ENCODE measurements at places on chromosomes 12 and 14.

DNA sequence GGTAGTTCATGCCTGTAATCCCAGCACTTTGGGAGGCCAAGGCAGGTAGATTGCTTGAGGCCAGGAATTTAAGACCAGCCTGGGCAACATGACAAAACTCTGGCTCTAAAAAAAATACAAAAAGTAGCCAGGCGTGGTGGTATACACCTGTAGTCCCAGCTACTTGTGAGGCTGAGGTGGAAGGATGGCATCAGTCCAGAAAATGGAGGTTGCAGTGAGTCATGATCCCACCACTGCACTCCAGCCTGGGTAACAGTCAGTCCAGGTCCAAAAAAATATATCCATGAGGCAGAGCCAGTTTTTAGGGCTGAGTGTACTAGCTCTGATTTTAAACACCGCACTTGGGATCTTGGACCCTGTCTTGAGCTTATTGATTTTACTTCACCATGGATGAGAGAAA, 30.6 kb upstream of the FICD start:
- DNase-seq, result no peak

GRCh38 chr14:92026548-92027190, 13.2 kb downstream of the TRIP11 start:
- no peak for DNase-seq

- no peak for DNase-seq
These were observed 37.3 kb downstream of the PPP1R12A start for GRCh38 chr12:79897617-79898016.

DNA sequence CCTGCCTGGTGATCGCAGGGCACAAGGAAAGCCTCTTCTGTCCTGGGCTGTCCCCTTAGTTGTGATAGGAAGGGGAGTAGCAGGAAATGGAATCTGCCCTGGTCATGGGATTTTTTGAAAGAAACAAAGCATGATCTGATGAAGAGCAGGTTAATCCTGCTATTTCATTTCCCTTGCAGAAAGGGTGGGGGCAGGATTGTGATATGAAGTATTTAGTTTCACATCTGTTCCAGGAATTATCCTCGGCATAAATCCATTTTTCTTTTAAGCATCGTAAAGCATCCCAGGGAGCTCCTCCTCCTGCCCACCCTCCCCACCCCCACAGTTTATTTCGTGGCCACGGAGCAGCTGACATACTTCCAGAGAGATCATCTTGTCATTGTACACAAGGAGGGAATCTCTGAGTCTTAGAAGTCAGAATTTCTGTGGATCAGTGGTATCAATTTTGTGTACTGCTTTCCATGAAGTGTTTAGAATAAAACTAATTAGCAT, 53.1 kb downstream of the TGFB3 start:
- DNase-seq, result no peak

- DNase-seq, result no peak
These were observed 60.1 kb upstream of the RESF1 start for GRCh38 chr12:31899109-31899508.

GRCh38 chr12:94228488-94228907, 80.1 kb downstream of the PLXNC1 start:
- no peak for DNase-seq

DNA sequence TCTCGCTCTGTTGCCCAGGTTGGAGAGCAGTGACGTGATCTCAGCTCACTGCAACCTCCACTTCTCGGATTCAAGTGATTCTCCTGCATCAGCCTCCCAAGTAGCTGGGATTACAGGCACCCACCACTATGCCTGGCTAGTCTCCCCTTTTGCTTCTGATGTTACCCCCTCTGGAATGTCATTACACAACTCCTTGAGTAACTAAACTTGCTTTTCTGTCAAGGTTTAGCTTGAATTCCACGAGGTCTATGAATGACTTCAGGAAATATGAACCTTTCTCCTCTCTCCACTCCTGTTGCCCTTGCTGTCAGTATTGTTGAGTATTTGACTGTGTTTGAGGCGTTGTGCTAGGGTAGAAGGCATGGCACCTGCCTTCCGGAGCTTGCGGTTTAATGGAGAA, 16.8 kb upstream of the RTRAF start:
- DNase-seq, result no peak

GRCh38 chr12:118714051-118714460, 267.3 kb upstream of the SRRM4 start:
- peak; percentile 55 for DNase-seq

DNA sequence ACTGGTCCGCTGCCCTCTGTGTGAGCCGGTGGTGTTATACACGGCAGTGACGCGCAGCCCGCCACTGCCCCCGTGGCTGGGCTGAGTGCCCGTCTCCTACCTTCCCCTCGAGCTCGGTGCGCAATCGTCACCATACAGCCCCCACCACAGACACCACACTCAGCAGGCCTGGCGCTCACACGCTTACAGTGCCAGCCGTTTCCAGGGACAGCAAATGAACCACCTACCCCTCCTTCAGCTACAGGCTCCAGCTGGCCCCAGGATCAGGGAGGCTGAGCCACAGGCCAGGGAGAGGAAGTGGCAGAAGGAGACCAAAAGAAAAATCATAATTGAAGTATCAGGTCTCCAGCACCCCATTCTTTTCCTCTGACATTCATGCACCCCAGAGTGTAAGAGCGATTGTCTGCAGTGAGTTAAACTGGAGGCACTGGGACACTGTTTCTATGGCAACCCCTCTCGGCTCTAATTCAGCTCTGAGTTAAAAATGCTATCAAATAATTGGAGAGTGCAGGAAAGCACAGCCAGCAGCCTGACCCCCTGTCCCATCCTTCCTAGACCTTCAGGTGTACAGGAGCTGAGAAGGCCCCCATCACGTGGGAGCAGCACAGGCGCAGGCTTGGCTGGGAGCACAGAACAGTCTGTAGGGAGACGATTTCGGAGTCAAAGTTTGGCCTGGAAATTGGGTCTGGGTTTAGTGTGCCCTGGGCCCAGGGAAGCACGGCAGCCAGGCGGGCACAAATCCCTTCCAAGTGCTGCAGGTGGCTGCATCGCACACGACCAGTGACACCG, 18.0 kb downstream of the LRTM2 start:
- DNase-seq, result no peak

DNA sequence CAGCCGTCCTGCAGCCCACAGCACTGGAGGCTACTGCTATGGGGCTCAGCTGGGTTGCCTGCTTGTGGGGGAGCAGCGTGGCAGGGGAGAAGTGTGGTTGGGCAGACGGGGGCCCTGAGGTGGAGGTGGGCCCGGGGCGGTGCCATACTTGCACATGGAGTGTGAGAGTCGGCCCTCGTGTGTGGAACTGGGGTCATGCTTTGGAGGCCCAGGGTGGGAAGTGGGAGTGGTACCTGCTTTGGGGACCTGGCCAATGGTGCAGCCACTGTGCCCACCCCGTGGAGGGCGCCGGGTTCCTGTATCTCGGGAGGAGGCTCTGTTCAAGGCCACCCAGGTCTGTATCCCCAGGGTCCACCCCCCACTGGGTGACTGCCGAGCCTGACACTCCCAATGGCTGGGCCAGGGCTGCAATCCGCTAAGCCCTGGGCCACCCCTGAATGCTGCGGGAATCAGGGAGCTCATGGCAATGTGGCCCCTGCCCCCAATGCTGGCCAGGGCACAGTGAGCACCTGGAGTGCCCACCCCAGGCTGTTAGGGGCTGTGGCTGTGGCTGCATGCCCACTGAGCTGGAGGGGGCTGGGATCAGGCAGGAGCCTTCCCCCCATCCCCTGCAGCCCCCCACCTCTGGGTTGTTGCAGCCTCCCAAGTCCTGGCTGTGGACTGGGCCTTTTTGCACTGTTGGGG, 157.9 kb upstream of the SLC38A2 start:
- DNase-seq, result no peak

GRCh38 chr12:52455821-52456220, 3.9 kb upstream of the KRT6B start:
- no peak for DNase-seq

DNA sequence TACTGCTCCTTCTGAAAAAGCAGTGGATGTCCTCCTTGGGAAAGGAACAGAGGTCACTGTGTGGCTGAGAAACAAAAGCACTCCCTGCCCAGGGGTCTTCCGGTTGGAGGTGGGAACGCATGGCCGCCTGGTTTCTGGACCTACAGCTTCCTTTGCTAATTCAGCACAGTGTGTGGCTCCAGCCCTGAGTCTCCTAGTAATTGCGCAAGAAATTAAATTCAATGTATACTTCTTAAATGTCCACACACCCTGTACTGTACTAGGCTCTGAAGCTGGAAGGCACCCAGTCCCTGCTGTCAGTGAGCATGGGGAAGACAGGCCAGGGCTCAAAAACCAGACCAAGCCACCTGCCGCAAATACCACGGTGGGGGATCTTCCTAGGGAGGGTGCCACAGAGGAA, 13.4 kb downstream of the SLC24A4 start:
- DNase-seq, result no peak

DNA sequence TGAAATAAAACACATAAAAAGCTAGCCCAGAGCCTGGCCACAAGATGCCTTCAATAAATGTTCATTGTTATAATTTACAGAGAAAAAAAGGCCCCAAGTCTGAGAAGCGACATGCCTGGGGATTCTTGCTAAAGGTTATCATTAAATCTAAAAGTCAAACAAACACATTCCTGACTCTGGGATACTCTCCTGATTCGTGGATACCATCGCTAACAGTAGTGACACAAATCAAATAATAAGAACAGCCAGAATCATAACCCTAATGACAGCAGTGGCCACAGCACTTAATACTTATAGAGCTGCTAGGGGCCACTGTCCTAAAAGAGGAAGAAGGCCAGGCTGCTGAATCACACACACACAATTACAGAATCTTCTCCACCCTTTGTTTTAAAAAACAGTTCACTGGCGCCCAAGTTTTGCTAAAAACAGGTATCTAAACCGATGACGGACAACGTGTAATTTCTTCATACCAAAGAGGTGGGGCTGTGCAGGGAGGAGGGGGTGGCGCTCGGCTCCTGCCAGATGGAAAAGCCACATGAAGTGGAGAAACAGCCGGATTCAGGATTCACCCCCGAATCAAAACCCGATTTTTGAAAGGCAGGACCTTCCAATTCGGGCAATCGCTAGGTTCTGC, 1.2 kb downstream of the CLIP1 start:
- peak; percentile 69 for DNase-seq

DNA sequence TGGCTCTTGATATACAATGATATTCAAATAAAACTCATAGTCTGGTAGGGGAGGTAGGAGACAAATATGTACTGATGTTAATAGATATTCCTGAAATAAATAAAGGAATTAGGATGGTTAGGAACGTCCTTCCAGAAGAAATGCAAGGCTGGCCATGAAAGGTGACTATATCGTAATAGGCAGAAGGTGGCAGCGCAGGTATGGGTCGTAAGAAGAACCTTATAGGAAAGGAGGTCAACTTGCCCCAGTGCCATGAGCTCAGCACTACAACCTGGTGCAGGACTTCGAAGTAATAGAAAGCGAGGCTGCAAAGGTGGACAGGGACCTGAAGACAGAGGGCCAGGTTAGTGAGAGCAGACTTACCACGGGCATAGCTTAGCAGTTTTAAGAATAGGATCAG, 55.3 kb upstream of the FGD4 start:
- no peak for DNase-seq

GRCh38 chr12:103840876-103841689, at the start of gene NT5DC3:
TSS of gene NT5DC3 (minus strand) at chr12:103841234. CDS start at chr12:103841156, 78 bp downstream.
- peak; percentile 85 for DNase-seq
